ENCODE measurements at places on chromosomes 1 and 21.

GRCh38 chr1:245334827-245335490 is 180.2 kb downstream of the KIF26B start:
- no peak for DNase-seq

DNA sequence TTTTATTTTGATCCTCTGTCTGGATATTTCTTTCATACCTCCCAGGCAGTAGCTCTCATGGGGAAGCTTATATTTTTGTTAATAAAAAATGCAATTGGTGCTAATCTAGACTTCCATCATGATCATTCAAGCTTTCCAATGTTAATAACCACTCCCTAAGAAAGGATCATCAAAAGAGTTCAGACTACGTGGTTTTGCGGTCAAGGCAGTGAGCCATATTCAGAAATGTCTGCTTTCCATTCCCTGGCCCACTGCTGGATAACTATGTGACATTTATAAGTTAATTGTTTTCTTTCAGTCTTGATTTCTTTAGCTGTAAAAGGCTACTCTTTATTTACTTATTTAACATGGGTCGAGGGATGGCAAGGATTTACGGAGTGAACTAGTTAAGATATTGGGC is 414.6 kb downstream of the LMO4 start:
- no peak for DNase-seq

- DNase-seq = no peak
Observed at GRCh38 chr1:209583408-209583807, at the start of gene CAMK1G. TSS of gene CAMK1G (plus strand) at chr1:209583714. CDS start at chr1:209594984, 11,270 bp downstream.

GRCh38 chr1:244665771-244666217 is 12.9 kb downstream of the DESI2 start:
- DNase-seq = no peak

DNA sequence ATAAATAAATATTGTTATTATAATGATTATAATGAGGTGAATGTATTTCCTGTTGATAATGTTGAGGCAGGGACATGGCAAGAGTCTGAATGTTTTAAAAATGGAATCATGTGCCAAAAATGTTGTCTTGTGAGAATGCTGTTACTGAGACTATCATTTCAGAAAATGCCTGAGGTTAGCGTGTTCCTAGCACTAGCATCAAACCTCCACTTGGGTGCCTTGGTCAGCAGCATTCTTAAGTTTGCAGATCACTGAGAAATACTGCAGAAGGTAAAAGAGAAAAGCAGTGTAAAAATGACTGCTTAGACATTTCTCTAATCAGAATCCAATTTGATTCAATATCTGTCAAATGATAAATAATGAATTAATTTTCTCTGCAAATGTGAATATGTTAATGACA is 50.8 kb downstream of the OLFM3 start:
- DNase-seq = no peak

All from GM12891 (cell line).